ENCODE measurements at places on chromosomes 13 and 19.
A peak's percentile ranks its signal among the peaks of the same experiment; 100 is the strongest.

- DNase-seq = no peak
These were observed 61.3 kb downstream of the DCLK1 start for GRCh38 chr13:36069881-36070366.

GRCh38 chr19:45515081-45515624 is 7.9 kb downstream of the VASP start:
- no peak for DNase-seq

GRCh38 chr13:113649212-113649611 is 8.8 kb downstream of the ATP4B start:
- no peak for DNase-seq

DNA sequence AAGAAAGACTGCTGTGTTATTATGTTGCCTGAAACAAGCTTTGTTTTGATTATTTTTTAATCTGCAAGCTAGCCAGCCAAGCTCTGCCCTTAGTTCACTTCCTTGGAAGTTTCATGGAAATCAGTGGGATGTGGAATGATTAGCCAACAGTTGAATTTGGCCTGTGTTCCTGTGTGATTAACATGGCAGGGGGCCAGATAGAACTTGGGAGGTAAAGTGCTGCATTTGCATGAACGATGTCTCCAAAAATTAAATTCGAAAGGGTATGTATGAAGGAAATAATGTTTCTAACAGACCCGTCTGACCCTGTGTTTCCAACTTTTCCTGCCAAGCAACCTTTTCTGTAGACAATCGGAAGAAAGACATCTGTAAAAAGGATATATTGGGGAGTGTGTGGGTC is 32.2 kb downstream of the UFM1 start:
- DNase-seq = peak; percentile 3

GRCh38 chr13:30114571-30115256 is 192.6 kb downstream of the KATNAL1 start:
- DNase-seq = peak; percentile 80

- peak; percentile 36 for DNase-seq
These were observed 14.0 kb upstream of the ATP8B3 start for GRCh38 chr19:1825909-1826556.

- no peak for DNase-seq
These were observed 278.3 kb downstream of the TEX29 start for GRCh38 chr13:111598747-111599146.

All from MG63 (cell line).